ENCODE measurements at places on chromosomes 3 and 15.

GRCh38 chr3:82927309-82928253 lies 1166.1 kb upstream of the GBE1 start:
- DNase-seq: no peak

GRCh38 chr15:70514251-70514650 lies 249.1 kb downstream of the UACA start:
- no peak for DNase-seq

GRCh38 chr3:178480795-178481194 lies 55.4 kb upstream of the KCNMB2 start:
- no peak for DNase-seq

DNA sequence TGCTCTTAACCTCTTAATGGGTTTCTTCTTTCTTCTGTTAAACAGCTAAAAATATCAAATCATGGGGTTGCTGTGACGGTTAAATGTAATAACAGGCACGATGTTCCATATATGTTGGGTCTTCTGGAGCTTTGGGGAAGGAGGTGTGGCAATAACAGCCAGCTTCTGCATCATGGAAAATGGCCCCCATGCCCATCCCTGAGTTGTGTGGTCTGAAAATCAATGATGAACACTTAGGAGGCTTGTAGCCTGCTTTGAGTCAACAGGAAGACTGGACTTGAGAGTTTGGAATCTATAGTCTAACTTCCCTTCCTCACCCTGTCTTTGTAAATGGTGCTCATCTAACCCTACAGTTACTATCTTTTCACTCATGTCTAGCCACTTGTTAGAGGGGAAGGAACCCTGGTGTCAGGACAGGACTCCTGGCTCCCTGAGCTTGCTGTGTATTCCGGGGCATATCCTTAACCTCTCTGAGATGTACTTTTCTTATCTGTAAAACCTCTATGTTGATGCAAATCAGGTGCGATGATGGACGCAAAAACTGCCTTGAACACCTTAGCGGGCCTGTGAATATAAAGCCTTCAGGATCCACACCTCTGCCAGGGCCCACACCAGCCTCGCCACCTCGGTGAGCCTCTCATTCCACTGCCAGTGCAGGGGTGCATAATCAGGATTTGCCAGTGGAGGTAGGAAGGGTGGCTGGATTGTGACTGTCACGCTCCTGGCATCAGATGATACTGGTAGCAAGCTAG lies 27.5 kb downstream of the SMAD3 start:
- DNase-seq: no peak

GRCh38 chr3:100429187-100429716 lies 27.9 kb downstream of the LNP1 start:
- DNase-seq: no peak

- DNase-seq: peak; percentile 56
Observed at GRCh38 chr3:38843898-38844297, 27.9 kb upstream of the SCN10A start.

GRCh38 chr15:63495780-63496488 lies 8.5 kb upstream of the USP3 start:
- no peak for DNase-seq

DNA sequence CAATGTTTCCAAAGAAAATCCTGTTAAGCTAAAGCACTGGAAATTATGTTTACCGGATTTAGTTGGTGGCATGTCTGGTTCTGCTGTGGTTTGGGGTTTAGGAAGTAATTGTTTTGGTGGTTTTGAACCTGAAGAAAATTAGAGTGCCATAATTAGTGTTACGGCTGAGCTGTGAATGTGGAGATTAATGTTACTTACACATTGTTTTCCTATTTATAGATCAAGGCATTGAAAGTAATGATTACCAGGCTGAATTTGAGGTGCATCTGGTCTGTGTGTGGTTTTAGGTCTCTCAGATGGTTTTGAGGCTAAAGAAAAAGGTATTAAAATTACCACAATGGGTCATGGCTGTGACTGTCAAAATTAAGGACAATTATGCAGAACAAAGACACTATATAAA lies 128.9 kb downstream of the TFG start:
- no peak for DNase-seq

GRCh38 chr15:98745650-98746374 lies 97.5 kb downstream of the IGF1R start:
- no peak for DNase-seq

GRCh38 chr3:88031642-88032077 lies 27.1 kb downstream of the CGGBP1 start:
- DNase-seq: peak; percentile 36

DNA sequence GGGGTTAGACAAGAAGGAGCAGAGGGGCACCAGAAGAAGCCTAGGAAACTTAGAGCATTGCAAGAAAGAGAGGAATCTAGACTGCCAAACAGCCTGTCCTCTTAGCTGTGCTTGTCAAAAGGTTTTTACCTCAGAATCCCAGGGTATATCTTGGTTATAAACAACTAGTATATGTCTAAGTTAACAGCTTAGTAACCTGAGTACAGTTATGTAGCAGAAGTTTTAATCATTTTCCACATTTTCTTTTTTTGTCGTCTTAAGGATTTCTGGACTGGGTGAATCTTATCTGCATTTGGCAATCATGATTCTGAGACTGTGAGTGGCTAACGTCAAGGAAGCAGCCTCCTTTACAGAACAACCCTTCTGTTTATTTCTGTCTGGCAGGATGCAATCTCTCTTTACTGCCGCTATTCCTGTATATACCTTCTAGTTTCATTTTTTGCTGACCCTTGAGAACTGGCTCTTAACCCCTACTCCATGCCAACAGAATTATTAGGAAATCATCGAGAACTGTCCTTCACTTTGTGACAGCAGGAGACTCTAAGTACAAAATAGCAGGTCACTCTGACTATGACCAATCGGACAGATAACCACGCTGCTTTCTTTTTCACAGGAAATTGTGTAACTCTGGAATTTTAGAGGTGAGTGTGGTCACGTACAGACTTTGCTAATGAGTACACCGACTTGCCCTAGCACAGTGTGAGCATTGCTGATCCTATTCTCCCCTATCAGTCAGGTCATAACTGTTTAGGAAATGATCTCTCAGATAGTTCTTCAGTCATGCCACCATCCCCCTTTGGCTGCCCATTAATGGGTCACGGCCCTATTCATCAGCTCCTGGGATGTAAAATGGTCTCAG lies 3.3 kb upstream of the CP start:
- DNase-seq: peak; percentile 67

- no peak for DNase-seq
Observed at GRCh38 chr3:95797081-95797480, 1017.3 kb upstream of the EPHA6 start.

DNA sequence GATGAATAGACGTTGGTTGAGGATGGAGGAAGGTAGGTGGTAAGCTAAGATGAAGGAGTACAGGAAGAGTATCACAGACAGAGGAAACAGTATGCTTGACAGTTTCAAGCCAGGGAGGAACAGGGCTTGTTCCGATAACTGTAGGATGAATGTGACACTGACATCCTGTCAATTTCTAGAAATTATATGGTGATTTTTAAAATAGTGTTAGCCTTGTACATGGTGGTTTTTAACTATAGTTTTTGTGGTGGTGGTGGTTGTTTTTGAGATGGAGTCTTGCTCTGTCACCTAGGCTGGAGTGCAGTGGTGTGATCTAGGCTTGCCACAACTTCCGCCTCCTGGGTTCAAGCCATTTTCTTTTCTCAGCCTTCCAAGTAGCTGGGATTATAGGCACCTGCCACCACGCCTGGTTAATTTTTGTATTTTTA lies 92.8 kb downstream of the FNDC3B start:
- no peak for DNase-seq

- no peak for DNase-seq
Observed at GRCh38 chr3:8816106-8816505, 46.7 kb upstream of the OXTR start.

DNA sequence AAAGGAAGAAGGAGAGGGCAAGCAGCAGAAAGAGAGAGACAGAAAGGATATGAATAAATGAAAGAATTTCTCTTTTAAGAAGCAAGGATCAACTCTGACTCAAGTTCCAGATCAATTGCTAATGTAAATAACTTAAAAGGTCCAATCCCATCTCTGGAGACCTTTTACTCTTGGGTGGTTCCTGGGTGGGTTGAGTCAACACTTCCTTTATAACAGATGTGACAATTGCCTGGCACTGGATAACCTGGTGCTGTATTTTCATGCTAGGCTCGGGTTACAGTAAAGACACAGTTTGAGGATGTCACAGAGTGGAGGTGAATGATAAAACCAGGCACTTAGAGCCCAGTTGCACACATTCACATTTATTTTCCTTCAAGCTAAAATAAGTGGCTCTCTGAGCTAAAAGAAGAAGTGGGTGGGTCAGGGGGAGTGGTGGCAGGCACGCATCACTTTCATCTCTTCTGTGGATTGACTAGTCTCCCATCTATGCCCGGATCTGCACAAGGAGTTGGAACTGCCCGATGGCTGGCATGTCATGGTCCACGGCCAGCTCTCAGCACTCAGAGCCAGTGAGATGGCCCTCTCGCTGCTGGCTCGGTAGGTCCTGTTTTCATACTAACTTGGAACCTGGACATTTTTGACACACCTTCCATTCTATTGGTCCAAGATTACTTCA lies 465.8 kb downstream of the FOXP1 start:
- DNase-seq: peak; percentile 9

- DNase-seq: no peak
Observed at GRCh38 chr3:180253283-180253682, 216.5 kb upstream of the PEX5L start.

GRCh38 chr15:56240390-56240789 lies 3.3 kb downstream of the RFX7 start:
- no peak for DNase-seq

DNA sequence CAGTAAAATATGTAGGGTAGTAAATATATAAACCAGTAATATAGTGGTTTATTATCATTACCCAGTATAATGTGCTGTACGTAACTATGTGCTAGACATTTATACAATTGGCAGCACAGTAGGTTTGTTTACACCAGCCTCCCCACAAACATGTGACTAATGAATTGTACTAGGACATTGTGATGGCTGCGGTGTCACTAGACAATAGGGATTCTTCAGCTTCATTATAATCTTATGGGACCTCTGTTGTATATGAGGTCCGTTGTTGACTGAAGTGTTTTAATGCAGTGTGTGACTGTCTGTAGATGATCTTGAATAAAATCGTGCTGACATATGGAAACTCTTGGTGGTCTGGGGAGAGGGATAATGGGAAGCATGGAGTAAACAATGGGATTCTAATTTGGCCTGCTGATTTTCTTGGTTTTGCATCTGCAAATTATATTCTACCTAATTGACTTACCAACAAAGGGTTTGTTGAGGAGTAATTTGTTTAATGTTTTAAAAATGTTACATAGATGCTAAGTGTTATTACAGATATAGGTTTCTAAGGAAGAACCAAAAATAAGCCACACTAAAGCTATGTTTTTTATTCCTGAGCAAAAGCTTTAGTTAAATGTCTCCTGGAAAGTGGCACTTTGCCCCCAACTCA lies 496.5 kb upstream of the TBL1XR1 start:
- no peak for DNase-seq

DNA sequence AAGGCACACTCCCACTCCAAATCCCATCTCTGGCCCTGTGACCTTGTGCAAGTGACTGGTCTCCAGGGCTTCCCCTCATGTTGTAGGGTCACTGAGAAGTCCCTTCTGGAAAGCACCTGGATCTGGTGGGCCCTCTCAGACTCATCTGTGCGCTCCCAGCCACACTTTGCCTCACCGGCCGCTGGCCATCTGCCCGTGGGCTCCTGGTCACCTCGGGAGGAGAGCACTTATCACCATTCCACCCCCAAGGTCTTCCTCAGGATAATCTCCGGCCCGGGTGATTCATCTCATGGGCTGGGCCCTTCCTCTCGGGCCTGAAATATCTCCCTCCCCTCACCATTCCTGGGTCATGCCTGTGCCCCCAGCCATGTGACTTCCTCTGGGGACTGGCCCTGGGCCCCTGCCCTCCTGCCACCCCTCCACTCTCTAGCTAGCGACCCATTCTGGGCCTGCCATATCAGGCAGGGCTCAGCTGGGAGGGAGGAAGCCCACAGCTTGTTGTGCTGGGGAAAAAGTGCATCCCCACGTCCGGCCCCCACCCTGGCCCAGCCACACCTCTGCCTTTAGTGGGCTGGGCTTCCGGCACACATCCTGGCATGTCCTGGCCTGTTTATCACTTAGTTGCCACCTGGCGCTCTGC lies 10.6 kb upstream of the WNT7A start:
- no peak for DNase-seq

- DNase-seq: no peak
Observed at GRCh38 chr3:194843556-194843955, 157.9 kb downstream of the FAM43A start.

- DNase-seq: peak; percentile 43
Observed at GRCh38 chr15:77599899-77600298, 32.8 kb downstream of the LINGO1 start.

DNA sequence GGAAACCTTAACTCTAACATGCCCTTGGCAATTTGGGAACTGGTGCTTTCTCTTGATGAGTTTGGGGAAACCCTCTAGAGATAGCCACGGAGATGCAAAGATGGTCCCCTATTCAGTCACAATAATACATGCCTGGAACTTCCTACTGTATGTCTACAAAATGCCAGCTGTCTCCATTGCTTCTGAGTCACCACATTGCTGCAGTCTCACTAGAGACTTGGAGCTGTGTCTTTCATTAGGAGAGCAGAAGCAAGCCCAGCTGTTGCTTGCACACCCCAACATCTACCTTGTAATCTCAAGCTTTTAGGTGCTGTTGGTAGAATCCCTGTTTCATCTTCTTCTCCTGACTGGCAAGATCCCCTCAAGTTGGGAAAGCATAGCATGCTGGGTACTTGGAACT lies 261.0 kb downstream of the ADAMTSL3 start:
- no peak for DNase-seq

DNA sequence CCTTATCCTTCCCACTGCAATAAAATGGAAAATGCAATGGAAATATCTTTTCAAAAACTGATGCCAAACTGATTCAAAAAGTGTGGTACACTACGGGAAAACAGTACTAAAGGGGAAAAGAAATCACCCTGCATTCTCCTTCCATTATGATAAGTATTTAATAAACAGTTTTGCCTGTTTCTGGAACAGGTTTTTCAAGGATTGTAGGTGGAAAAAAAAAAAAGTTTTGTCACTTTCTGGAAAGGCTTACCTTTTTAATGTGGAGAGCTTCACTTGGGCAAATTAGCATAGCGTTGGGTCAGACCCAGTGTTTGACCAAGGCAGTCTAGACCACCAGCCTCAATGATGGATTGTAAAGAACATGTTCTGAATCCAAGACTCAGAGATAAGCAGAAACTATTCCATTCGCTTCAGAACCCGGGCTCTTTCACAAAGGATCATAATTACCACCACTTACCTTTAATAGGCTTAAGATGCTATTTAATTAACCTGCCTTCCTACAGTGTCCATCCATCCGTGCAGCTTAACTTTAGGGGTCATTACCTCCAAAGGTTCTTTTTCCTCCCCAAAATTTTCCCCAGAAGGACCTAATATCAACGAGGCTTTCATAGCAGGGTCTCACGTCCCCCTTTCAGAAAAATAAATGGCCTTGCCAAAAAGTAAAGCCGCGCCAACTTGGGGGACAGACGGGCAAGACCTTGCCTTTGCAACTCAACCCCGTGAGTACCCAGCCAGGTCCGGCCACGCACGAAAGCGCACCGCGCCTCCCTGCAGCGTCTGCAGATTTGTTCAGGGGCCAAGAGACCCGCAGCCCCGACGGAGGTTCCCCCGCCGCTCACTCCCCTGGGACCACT lies 1.0 kb downstream of the DCBLD2 start:
- no peak for DNase-seq

- DNase-seq: no peak
Observed at GRCh38 chr3:179091113-179091512, 19.5 kb upstream of the ZMAT3 start.

- peak; percentile 65 for DNase-seq
Observed at GRCh38 chr15:66761726-66762595, 59.9 kb downstream of the SMAD6 start.
